Right lung (tissue), 10 donors: ENCODE measurements at places on chromosomes 1 and 21.

DNA sequence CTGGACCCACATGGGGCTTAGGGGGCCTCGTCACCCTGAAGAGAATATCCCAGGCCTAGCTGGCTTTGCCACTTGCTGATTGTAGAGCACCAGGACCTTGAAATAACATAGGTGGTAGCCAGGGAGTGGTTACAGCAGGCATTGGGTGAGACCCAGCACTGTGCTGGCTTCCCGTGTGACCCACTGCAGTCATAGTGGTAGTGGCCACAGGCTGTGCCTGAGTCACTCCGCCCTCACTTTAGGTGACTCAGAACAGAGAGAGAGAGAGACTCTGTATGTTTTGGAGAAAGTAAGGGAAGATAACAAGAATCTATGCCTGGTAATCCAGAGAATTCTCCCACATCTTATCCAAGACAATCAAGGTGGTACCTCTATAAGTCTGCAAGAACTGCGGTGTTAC is 98.7 kb upstream of the LHX8 start:
- DNase-seq: no peak

- no peak for DNase-seq
Observed at GRCh38 chr1:112250892-112251291, 145.1 kb upstream of the CTTNBP2NL start.

GRCh38 chr1:208432346-208432745 is 188.2 kb upstream of the PLXNA2 start:
- DNase-seq: no peak

- DNase-seq: no peak
Observed at GRCh38 chr1:212583643-212584042, 24.9 kb upstream of the ATF3 start.

- DNase-seq: peak; percentile 80
Observed at GRCh38 chr1:15328351-15329103, 81.2 kb upstream of the EFHD2 start.

- no peak for DNase-seq
Observed at GRCh38 chr1:170678027-170678600, 14.2 kb downstream of the PRRX1 start.

- no peak for DNase-seq
Observed at GRCh38 chr1:91520942-91521507, 20.4 kb downstream of the CDC7 start.

DNA sequence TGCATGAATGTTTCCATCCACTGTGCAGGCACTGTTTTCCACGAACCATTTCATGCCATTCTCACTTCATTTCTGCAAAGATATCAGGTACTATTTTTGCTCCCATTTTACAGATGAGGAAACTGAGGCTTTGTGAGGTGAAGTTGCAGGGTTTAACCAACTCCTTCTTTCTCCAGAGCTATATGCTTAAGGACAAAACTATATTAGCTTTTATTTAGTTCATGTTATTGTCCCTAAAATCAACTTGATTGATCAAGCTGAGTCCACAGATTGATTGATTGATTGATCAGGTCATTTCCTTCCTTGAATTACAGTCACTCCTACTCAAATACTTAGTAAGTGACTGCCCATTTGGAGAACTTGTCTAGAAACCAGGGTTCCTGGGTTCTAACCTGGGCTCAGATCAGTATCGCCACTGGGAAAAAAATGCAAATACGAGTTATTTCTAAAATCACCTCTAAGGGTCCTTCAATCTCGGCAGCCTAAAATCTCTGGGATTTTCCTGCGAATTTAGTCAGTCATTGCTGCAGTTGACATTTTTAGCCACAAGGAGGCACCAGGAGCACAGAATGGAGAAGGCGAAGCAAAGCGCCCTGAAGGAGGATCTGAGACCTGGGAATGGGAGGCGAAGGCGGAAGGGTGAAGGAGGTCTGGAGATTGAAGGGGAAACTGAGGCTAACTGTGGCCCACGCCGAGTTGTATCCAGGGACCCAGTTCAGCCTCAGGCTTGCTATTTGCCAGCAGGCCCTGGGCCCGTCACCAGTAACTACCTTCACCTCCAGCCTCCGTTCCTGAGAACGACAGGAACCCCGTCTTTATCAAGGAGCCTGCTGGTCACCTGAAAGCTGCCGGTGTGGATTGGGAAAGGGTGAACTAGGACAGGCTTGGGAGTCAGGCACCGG is 14.3 kb upstream of the MUL1 start:
- peak; percentile 73 for DNase-seq

GRCh38 chr1:15409388-15410222 is at the start of gene EFHD2:
Gene EFHD2, plus strand, starts transcription at chr1:15409888. Its CDS starts 84 bp downstream, at chr1:15409972.
- peak; percentile 82 for DNase-seq

GRCh38 chr1:201324821-201325677 is 41.7 kb downstream of the PKP1 start:
- DNase-seq: no peak

DNA sequence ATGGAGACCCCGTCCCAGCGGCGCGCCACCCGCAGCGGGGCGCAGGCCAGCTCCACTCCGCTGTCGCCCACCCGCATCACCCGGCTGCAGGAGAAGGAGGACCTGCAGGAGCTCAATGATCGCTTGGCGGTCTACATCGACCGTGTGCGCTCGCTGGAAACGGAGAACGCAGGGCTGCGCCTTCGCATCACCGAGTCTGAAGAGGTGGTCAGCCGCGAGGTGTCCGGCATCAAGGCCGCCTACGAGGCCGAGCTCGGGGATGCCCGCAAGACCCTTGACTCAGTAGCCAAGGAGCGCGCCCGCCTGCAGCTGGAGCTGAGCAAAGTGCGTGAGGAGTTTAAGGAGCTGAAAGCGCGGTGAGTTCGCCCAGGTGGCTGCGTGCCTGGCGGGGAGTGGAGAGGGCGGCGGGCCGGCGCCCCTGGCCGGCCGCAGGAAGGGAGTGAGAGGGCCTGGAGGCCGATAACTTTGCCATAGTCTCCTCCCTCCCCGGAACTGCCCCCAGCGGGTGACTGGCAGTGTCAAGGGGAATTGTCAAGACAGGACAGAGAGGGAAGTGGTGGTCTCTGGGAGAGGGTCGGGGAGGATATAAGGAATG is 505 bp downstream of the LMNA start:
- DNase-seq: no peak

GRCh38 chr1:232223887-232224286 is 406.0 kb downstream of the SIPA1L2 start:
- DNase-seq: no peak

- DNase-seq: no peak
Observed at GRCh38 chr1:204222764-204223055, 8.9 kb upstream of the GOLT1A start.

GRCh38 chr1:100861379-100861778 is 33.3 kb downstream of the EXTL2 start:
- DNase-seq: no peak

GRCh38 chr1:162206749-162207635 is 137.5 kb downstream of the NOS1AP start:
- peak; percentile 49 for DNase-seq

- DNase-seq: no peak
Observed at GRCh38 chr1:50566405-50566804, 143.2 kb upstream of the DMRTA2 start.

DNA sequence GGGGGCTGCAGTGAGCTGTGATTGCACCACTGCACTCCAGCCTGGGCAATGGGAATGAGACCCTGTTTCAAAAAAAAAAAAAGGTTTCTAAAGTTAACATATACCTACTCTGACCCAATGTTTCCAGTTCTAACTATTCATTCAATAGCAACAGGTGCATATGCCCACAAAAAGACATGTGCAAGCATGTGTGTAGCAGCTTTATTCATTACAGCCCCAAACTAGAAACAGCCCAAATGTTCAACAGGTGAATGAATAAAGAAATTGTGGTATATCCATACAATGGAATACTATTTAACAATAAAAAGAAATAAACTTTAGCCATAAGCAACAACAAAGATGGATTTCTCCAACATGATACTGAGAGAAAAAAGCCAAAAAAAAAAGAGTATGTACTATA is 21.3 kb upstream of the CTPS1 start:
- DNase-seq: no peak

DNA sequence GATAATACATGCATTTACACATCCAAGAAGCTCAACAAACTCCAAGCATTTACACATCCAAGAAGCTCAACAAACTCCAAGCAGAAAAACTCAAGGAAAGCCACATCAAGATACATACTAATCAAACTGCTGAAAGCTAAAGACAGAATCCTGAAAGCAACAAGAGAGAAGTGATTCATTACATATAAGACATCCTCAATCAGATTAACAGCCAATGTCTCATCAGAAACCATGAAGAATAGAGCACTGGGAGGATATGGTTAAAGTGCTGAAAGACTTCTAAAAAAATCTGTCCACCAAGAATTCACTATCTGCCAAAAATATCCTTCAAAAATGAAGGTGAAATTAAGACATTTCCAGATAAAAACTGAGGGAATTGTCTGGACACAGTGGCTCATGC is 45.7 kb upstream of the BATF3 start:
- DNase-seq: no peak

DNA sequence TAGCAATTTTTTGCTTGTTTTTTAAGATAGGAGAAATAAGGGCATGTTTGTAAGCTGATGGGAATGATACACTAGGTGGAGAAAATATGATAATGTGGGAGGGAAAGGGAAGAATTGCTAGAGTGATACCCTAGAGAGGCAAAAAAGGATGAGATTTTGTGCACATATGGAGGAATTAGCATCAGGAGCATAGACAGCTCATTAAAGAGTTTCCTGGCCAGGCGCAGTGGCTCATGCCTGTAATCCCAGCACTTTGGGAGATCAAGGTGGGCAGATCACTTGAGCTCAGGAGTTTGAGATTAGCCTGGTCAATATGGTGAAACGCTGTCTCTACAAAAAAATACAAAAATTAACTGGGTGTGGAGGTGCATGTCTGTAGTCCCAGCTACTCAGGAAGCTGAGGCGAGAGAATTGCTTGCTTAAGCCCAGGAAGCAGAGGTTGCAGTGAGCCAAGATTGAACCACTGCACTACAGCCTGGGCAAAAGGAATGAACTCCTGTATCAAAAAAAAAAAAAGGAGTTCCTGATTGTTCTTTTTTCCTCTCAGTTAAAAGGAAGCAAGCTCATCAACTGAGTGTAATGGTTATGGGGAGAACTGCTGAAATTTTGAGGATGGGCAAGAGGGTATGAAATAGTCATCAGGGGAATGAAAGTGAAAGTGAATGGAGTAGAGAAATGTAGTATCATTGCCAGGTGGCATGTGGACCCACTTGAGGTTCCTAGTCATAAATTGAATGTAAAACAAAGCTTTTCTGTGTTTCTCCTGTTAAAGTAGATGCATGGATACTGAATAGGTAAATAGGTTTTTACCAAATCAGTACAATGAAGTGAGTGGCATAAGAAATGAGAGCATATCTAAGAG is 35.5 kb downstream of the SH3GLB1 start:
- DNase-seq: no peak

DNA sequence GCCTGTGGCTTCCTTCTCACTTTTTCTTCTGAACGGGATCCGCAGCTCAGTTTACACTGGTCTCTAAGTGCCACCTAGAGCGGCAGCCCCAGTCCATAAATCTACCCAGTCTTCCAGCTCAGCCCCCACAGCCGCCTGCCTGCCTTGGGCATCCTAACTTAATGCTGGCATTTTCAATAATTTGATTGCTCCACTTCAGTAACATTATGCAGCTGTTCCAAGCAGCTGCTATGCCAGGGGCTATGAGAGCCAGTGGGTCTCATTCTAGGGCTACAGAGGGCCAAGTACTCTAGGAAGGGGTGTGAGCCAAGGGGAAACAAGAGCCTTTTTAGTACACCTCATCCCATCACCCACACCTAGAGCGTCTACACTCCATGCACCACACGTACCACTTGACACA is 48.4 kb upstream of the COA6 start:
- no peak for DNase-seq

GRCh38 chr1:46774297-46774696 is 24.5 kb upstream of the CYP4B1 start:
- DNase-seq: no peak

DNA sequence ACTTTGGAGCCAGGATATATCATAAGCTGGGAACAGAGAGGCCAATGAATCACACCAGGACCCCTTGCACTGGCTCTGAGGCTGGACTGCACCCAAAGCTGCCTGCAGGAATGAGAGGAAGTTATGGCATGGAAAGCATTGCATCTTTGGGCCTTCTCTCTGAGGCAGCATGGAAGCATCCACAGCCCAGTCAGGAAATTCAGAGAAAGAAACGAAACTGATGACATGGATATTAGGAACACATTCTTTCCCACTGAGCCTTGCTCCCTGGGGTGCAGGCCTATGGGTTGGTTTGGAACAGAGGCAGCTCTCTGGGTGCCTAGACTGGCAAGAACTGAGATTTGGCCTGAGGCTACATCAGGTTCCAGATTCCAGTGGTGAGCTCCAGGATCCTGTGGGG is 98.6 kb downstream of the NGF start:
- DNase-seq: no peak

DNA sequence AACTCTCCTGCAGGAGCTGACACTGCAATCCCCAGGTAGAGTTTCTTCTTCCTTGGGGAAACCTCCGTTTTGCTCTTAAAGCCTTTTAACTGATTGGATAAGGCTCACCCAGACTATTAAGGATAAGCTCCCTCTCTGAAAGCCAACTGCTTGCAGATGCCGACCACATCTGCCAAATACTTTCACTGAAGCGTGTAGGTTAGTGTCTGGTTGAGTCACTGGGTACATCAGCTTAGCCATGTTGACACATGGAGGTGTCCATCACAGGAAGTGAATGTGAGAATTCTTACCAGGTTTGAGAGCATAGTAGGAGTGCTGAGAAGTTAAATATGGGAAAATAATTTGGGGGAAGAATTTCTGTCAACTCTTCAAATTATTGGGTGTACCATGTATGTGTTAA is 202.0 kb downstream of the AJAP1 start:
- DNase-seq: no peak

- no peak for DNase-seq
Observed at GRCh38 chr1:72105201-72105600, 177.1 kb downstream of the NEGR1 start.

GRCh38 chr1:99935534-99935933 is 34.3 kb upstream of the SLC35A3 start:
- no peak for DNase-seq

DNA sequence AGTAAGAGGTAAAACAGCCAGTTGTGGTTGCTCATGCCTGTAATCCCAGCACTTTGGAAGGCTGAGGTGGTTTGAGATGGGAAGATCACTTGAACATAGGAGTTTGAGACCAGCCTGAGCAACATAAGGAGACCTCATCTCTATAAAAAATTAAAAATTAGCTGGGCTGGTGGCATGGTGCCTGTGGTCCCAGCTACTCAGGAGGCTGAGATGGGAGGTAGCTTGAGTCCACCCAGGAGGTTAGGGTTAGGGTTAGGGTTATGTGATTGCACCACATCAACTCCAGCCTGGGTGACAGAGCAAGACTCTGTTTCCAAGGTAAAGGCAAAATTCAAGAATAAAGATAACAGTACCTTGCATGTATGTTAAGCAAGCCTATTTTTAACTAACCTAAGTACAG is 3.5 kb downstream of the SAMSN1 start:
- DNase-seq: no peak

GRCh38 chr21:34345892-34346291 is 17.9 kb upstream of the KCNE2 start:
- DNase-seq: no peak

- DNase-seq: no peak
Observed at GRCh38 chr1:28246427-28246832, 10.5 kb downstream of the ATP5IF1 start.
